ENCODE measurements at places on chromosomes 6 and 20.

DNA sequence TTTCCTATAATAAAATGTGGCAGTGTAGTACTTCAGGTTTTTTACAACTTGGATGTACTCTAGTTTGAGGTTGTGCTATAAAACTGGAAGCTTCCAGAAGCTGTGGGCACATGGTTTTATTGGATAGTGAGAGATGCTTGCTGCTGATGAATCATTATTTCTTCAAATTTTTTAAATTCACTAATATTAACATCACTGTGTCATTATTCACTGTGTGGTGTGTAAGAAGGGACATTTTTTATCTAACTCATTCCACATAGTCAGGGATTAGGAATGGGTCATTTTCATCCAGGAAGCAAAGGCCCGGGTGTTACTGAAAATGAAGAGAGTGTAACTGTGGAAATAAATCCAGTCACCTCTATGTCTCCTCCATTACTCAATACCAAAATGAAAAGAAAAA lies 421.0 kb downstream of the TENT5A start:
- DNase-seq = no peak

DNA sequence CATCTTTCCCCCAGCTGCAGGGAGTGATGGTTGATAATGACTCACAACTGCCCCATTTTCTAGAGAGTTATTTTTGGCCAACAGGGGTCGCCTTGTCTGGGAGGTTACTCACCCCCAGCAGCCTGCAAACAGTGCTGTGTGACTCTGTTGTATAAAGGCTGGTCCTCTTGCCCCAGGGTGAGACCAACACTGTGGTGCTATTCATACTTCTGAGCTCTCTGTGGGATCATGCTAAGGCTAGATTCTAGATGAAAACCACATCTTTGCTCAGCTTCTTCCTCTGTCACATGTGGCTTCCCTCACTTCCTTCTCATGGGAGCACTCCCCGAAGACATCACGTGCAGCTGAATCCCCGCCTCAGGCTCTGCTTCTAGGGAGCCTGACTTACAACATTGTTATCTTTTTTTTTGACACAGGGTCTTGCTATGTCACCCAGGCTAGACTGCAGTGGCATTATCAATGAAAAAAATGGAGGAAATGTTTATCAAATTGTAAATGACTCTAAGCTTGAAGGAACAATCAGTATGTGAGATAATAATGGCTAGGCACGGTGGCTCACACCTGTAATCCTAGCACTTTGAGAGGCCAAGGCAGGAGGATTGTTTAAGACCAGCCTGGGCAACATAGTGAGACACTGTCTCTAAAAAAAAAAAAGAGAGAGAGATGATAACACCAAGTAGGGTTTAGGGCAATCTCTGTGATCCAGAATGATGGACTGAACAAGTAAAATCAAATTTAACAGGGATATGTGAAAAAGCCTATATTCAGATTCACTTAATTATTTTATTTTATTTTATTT lies 55.7 kb upstream of the SLC23A2 start:
- peak; percentile 55 for DNase-seq

GRCh38 chr6:30870546-30870945 lies 13.8 kb upstream of the DDR1 start:
- no peak for DNase-seq

DNA sequence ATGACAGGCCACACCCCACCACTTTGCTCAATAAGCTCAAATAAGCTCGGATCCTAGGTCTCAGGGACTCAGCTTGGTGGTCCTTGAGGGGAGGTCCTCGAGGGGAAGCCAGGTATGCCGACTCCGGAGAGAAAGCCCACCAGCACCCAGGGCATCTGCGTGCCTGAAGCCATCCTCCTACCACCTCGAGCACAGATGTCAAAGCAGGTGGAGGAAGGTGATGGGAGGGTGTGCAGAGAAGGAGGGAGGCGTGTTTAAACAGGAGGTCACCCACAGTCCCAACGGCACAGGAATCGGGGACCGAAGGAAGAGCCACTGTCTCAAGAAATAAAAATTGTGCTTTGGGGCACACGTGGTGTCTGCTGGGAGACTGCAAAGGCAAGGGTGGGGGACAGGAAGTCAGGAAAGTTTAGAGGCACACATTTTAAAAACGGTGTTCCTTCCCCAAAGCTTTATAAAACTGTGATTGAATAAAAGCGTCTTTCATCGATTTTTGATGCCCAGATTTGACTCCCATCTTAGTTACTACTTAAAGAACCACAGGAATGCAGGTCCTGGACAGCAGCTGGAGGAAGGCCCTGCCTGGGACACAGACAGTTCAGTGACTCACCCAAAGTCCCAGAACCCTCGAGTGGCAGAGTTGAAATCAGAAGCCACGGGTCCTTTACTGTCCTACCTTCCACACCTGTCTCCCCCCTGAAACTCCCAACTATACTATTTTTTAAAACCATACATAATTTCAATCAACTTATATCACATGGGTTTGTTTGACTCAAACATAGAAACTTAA lies 221.0 kb upstream of the PDE10A start:
- no peak for DNase-seq

DNA sequence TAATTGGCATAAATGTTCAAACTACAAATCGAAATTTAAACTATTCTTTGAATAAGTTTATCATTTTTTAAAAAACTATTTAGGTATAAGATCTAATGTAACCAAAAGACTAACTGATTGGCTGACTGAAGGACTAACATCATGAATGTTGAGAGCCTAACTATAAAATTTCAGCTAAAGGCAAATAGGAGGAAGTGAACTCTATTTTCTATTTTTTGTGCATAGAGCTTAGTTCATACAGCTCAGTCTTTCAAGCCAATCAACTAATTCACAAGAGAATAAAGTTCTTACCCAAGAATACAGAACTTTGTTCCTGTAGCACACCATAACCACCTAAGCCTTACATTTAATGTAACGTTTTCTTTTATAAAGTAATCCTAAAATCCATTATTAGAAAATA lies 46.3 kb upstream of the STXBP5 start:
- DNase-seq = no peak

DNA sequence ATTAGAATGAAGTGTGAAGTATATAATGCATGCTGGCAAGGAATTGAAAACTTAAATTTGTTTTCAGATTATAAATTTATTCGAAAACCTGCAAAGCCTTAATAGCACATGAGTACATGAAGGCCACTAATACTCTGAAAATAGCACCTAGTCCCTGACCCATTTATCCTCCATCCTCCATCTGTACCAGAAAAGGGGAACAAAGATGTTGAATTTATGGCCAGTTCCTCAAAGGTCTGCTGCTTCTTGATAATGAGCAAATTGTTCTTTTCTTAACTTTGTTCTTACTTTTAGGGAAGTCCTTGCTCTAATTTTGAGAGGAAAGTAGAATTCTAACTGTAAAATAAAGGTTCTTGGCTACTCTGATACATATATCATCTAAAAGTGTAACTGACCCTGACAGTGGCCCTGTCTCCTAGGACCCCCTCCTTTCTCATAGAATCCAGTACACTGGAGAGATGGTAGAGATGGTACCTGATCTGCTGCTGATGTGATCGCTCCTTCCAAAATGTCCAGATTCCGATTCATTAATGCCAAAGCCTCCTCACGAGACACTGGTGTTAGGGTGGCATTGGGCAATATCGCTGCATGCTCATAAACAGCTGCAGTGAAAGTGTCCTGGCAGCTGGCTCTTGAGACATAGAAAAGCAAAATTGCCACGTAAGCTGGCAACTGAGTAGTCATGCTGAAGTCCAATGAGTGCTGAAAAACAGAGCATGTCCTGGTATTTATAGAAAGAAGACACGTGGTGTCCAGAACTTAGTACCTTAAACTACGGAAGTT lies at the start of gene VNN1:
VNN1 (minus strand) TSS at position 704 of the 783 bp plus-strand sequence; CDS start at position 684, 20 bp downstream.
- no peak for DNase-seq

DNA sequence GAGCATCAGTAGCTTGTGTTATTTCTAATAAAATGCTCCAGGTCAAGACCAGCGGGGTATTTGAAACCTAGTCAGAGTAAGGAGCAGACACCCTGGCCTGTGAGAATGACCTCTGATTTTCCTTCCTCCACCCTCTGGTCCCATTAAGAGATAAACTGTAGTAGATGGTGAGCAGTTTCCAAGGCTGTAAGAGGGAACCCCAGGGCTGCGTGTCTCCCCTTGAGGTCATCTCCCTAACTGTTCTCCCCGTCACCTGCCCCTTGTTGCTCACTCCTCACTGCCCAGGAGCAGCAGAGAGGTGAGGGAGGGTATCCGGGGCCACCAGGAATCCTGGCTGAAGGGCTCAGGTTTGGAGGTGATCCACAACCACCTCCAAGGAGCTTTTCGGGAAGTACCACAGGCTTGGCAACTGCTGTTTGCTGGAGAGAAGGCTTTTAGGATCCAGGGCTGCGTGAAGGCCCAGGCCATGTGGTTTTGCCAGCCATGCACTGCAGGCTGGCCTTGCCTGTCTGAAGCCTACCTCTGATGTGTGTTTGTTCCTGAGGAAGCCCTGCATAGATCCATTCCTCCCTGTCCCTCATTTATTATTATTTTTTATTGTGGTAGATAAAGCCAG lies 62.5 kb downstream of the RREB1 start:
- no peak for DNase-seq

DNA sequence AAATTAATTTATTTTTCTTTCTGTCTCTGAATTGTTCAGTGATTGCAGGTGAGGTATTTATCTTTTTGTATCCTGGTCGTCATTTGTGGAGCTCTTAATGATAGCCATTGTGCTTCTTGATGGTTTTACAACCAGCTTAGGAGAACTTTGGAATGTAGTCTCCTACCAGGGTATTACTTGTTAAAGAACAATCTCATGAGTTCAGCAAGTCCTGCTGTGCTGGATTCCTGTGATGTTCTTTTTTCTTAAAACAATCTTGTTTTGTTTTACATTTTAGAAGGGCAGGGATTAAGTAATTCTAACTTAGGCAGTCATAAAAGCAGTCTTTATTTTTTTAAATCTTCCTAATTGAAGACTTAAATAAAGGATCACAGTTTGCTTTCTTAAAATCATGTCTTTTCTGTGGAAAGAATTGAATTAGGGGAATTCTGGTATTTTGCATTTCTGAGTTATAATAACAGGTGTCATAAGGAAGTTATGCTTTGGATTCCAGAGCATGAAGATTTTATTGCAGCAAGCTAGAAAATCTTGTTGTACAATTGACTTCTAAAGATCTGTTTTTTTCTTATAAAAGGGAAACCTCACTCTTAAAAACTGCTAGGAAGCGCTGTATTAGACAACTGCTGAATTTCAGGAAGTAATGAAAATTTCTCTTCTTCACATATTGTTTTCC lies 23.7 kb downstream of the RIOK1 start:
- no peak for DNase-seq

DNA sequence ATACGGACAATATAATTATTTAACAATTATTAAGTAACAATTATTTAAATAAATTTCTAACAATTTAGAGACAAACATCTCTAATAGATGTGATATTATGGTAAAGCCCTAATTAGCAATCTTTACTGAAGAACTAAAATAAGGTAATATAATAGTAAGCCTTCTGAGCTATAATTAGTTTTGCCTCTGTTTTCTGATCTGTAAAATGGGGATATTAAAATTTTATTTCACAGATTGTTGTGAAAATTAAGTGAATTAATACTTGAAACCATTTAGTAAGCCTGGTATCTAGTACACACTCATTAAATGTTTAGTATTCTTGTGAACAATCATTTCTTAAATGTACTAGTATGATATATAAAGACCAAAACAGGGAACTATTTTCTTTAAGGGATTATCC lies 70.3 kb downstream of the CDK19 start:
- no peak for DNase-seq

DNA sequence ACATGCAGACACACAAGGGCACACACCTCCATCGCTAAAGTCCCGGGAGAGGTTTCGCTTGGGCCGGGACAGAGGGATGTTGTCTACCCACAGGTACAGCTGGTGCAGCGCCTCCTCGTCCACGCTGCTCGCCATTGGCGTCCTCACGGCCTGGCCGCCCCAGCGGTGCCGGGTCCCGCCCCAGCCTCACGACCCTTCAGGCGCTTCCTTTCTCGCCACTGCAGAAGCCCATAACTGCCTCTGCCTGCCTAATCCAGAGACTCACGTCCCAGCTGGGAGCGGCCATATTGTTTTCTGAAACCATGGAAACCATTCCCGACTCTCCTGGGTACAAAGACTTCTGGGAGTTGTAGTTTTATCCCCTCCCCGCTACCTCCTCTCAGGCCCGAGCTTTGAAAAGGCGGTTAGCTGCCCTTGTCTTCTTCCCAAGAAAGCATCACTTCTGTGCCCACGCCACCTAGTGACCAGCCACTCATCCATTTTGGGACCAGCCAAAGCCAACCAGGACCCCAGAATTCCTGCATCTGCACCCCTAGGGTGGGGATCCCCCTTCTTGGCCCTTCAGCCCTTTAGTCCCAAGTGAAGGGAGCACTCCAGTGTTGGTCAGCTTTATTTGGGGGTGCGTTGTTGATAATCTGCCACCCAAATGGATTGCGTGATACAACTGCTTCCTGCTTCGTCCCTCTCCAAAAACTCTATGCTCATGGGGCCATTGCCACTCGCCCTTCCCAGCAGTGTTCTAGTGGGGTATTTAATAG lies at the start of gene SPEF1:
SPEF1 (minus strand) TSS at position 296 of the 758 bp plus-strand sequence; CDS start at position 135, 161 bp downstream.
- no peak for DNase-seq

GRCh38 chr6:25279748-25280343 lies 672 bp downstream of the CARMIL1 start:
- no peak for DNase-seq

GRCh38 chr6:157521362-157522335 lies 140.7 kb downstream of the ZDHHC14 start:
- DNase-seq = no peak

GRCh38 chr6:154474648-154475428 lies 35.6 kb downstream of the CNKSR3 start:
- no peak for DNase-seq

- no peak for DNase-seq
Observed at GRCh38 chr6:137740967-137741761, 125.9 kb upstream of the TNFAIP3 start.

DNA sequence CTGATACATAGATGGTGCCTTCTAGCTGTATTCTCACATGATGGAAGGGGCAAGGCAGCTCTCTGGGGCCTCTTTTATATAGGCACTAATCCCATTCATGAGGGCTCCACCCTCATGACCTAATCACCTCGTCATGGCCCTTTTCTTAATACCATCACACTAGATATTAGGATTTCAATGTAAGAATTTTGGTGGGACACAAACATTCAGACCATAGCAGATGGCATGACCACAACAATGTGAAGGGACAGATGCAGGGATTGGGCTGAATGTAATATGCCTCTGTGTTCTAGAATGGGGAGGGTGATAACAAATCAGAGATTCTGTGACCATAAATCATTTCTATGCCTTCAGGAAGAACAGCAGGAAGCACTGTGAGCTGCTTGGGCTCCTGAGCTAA lies 145.8 kb downstream of the LCA5 start:
- no peak for DNase-seq

GRCh38 chr6:111122458-111123286 lies 35.4 kb downstream of the SLC16A10 start:
- DNase-seq = no peak

DNA sequence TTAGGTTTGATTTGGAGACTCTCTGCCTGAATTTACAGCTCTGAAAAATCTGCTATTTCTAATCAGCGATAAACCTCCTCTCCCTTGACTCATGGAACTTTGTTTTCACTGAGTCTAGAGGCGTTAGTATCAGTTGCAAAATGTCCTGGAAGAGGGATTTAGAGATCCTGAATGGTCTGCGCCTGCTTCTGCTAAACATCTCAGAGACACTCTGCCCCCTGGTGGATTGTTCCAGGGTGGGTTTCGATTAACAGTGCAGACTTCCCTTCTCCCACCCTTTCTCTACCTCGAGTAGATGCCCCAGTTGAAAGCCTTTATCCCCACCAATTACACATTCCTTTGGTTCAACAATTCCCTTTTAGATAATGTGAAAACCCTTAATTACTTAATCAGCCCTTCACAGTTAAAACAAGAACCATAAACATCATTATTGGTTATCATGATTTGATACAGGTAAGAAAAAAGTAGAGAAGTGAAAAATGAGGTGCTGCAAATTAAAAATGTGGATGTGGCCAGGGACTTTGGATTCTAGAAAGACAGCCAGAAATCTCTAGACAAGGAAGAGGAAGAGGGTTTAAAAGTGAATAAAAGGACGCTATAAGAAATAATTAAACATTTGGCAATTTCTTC lies 5.5 kb downstream of the HTR1B start:
- no peak for DNase-seq

Data from activated T-cell treated with anti-CD3 and anti-CD28 coated beads for 1 hour (primary cell).